Naive B cell (primary cell): ENCODE measurements at places on chromosomes 5 and 9.

- no peak for DNase-seq
Observed at GRCh38 chr9:94937214-94937903, 210.9 kb downstream of the AOPEP start.

- DNase-seq = no peak
Observed at GRCh38 chr9:126096340-126096739, 230.3 kb upstream of the MVB12B start.

- DNase-seq = no peak
Observed at GRCh38 chr5:110414360-110414759, 312.1 kb downstream of the TMEM232 start.

DNA sequence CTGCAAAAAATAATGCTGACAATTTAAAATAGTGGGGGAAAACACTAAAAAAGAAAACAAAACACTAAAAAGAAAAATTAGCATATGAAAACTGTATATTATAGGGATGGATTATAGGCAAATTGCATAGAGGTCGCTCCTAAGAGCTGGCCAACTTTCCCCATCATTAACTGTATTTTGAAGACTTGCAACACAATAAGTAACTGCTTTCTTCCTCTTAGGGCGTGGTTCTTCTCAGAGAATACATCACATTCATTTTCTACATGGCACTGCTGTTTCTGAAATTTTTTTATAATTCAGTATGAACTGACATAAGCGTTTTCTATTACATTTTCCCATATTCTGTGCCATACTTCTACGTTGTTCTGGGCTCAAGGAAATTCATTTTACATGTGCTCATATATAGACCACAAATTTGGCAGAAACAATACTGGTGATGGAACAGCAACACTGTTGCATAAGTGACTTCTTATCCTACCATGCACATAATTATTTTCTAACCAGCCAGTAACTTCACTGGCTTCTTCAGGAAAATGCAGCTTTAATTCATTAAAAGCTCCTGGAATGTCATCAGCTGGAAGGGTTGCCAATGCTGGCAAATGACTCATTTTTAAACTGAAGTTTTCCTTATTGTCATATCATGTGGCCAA is 171.2 kb upstream of the DMAC1 start:
- DNase-seq = no peak

DNA sequence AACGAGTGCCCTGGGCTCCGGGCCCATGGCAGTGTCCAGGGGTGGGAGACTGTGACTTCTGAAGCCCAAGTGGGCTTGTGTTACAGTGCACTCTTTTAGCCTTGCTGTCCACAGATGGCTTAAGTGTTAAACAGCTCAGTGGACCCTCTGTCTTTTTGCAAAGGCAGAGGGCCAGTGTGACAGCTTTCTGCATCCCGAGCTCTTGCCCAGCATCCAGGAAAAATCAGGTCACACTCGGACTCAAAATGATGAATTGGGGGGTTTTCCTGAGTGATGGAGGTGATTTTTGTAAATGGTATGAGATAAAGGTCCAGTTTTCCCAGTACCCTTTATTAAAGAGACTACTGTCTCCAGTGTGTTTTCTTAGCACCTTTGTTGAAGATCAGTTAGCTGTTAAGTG is 321.3 kb upstream of the GRAMD2B start:
- DNase-seq = no peak

- no peak for DNase-seq
Observed at GRCh38 chr9:19146441-19147024, 19.2 kb upstream of the PLIN2 start.

GRCh38 chr5:172420235-172420939 is 33.9 kb downstream of the SH3PXD2B start:
- no peak for DNase-seq

- DNase-seq = no peak
Observed at GRCh38 chr9:88477300-88477751, 57.7 kb upstream of the NXNL2 start.

DNA sequence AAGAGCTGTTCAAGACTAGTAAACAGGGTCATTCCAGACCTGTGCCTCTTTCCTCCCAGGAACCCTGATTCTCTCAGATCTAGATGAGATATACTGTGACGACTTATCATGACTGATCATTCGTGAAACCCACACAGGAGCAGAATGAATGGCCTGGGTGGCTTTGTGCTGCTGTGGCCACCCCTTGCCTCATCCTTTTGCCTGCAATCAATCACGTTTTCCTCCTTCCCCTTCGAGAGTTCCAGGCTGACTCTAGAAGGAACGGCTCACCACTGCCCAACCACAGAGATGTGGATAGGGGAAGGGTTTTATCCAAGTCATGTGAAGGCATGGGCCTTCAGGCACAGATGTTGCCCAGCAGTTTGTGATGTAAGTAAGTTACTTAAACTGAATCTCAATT is 5.8 kb downstream of the ANXA6 start:
- no peak for DNase-seq

DNA sequence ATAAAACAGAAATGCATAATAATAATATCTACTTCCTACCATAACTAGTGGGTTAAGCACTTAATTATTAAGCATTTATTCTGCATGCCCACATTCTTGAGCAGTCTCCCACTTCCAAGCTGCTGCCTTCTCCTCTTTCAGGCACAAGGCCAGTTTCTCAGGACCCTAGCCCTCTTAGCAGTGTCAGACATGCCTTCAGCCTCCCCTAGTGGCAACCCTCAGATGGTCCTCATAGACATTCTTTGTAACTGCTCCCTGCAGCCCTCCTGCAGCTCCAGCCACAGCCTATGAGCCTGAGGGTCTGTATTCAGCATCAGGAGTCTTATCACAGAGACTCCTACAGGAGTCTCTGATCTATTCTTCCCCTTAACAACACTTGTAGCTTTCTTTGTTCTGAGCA is 3.9 kb downstream of the IL9 start:
- no peak for DNase-seq

GRCh38 chr5:132489871-132490483 is 596 bp downstream of the IRF1 start:
- no peak for DNase-seq

- DNase-seq = no peak
Observed at GRCh38 chr5:16669776-16670175, 53.0 kb upstream of the RETREG1 start.

GRCh38 chr5:68007451-68007850 is 208.1 kb upstream of the PIK3R1 start:
- no peak for DNase-seq

DNA sequence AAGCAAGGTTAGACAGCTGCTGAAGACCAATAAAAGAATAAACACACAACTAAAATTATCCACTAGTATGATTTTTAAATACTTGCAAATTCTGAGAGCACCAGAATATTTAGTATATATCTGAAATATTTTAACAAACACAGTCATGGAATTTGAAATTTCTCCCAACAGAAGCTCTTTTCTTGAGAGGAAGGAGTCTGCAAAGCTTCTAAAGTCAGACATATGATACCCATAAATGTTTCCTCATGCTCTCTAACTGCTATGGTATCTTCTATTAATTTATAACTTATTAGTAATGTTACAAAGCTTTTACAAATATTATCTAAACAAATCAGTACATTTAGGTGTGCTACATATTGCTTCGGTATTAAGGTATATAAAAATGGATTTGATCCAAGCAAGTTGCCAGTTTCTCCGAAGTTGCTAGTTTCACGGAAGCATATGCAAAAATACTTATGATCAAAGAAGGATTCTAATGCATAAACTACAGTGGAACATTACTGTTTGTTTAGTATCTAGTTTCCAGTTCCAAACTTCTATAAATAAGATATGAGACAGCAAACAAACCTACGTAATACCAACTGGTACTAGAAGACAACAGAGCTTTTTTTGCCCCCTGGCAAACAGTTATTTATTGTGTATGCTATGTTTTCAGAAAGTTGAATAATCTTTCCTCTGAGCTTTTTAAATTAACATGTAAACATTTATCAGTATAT is 22.0 kb downstream of the FNIP1 start:
- no peak for DNase-seq

DNA sequence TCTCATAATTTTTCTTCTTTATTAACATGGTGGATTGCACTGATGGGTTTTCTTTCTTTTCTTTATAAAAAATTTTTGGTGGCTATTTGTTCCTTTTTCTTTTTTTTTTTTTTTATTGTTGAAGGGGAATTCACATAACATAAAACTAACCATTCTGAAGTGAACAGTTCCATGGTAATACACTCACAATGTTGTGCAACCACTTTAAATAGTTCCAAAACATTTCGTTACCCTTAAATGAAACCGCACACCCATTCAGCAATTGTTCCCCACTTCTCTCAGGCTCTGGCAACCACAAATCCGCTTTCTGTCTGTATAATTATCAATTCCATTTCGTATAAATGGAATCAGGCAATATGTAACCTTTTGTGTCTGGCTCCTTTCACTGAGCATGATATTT is 11.7 kb upstream of the SETX start:
- DNase-seq = no peak

- no peak for DNase-seq
Observed at GRCh38 chr5:83354958-83355357, 116.6 kb upstream of the VCAN start.

GRCh38 chr9:37338218-37338617 is 84.3 kb upstream of the GRHPR start:
- no peak for DNase-seq

- no peak for DNase-seq
Observed at GRCh38 chr5:125541085-125541484, 794.6 kb upstream of the ZNF608 start.

DNA sequence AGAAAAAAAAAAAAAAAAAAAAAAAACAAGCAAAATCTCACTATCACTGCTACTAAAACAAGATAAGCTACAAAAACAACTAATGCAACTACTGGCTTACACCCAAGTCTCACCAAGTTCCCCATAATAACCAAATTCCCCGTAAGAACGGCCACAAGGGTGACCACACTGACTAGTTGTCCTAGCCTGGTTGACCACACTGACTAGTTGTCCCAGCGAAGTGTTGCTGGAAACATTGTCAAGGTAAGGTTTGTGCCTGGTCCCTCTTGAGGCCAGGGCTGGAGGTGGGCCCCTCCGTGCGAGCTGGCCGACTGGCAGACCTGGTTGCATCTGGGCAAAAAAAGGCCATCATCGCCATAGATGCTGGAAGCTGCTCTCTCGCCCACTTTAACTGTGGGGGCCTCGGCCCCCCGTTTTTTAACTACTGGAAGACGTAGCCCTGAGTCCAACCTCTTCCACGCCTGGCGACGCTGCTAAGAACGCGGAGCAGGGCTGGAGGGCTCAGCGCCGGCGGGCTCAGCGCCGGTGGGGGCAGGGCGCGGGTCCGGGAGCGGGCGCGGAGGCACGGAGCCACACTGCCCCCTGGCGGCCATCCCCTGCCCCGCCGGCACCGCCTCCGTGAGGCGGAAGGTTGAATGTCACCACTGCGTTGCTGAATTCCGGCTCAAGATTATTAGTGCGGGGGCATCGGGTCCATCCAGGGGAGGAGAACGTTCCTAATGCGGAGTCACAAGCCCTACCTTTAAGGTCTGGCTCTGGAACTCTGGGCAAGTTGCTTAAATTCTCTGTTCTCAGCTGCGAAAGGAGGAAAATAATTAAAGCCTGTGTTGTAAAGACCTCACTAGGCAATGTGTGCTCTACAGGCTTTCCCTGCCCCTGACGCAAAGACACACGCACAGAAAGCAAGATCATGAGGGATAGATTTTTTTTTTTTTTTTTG is 84.0 kb downstream of the HSD17B3 start:
- DNase-seq = peak; percentile 46

- no peak for DNase-seq
Observed at GRCh38 chr5:78568212-78568611, 80.4 kb downstream of the LHFPL2 start.

DNA sequence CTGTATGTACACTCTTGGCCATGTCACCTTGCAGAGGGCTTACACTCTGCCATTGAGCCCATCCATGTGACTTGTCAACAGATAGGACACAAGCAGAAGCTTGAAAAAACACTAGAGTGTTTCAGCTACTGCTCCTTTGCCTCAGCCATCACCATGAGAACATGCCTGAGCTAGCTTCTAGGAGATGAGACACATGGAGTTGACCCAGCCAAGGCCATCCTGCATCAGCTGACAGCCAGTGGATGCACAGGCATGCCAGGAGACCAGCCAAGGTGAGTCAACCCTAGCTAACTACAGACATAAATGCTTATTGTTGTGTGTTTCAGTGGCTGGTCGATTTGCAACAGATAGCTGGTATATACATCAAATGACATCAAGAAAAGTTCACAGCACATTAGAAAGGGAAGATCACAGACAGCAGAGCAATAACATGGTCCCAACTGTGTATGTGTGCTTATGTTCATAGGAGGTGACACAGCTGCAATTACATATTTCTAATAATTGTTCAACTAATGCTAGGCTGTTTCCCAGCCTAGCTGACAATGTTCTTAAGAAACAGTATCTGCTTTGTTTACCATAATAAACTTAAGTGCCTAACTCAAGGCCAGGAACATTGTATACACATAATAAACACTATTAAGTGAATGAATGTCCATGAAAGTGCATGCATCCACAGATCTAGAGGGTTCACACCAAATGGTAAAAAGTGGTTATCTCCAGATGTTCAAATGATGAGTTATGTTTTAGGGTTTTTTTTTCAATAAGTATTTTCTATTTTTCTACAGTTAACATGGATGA is 105.7 kb downstream of the SPOCK1 start:
- no peak for DNase-seq

DNA sequence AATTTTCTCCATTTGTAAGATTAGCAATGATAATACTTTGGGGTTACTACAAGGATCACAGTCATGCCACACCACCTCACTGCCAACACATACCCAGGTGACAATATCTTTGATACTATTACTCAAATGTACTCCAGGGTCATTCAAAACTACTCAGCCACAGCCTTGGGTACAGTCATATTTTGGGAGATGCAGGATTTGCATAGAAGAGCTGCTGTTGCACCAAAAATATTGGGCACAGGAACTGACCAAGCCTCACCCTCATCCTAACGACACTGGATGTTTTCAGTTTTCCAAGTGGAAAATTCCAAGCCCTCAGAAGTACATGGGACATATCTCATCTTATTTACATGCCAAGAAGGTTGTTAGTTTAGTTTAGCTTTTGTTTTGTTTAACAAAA is 120.9 kb upstream of the C6 start:
- DNase-seq = no peak
